DMS153 (cell line): ENCODE measurements at places on chromosomes 2 and 18.

- no peak for DNase-seq
Measured at GRCh38 chr2:99106913-99107312, 34.6 kb upstream of the C2orf15 start.

DNA sequence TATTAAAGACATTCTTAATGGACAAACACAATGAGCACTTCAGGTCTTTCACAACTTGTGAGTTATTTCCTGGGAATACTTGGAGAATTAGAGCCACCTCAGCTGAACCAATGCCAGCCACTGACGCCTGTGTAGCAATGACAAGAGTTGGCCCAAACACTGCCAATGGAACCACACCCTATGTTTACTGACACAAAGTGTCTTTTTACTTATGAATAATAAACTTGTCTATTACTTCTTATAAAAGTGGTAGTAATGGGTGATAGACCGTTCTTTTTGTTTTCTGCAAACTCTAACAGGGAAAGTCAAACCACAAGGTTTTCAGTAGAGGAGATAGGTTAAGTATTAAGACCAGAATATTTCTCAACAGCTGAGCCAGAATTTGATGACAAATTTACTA lies 12.5 kb upstream of the CHAC2 start:
- DNase-seq = no peak

- no peak for DNase-seq
Measured at GRCh38 chr2:229598227-229598626, 116.1 kb downstream of the DNER start.

DNA sequence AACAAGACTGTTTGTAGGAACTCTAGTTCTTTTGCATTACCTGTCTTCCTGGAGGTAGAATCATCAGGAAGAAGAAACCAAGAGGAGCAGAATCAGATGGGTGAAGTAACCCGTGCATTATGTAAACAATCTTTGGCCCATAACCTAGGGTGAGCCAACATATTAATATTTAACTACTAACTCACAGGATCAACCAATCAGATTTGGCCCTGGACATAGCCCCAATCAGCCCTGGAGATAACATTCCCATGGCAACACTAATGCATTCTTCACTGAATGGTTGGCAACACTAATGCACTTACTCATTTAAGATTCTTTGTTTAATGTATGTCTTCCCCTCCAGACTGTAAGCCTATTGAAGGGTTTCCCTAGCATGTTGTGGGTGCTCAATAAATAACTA lies 72.0 kb upstream of the CTAGE1 start:
- no peak for DNase-seq

- no peak for DNase-seq
Measured at GRCh38 chr2:160516547-160517365, 23.1 kb upstream of the RBMS1 start.

GRCh38 chr2:226797289-226797988 lies 2.2 kb downstream of the IRS1 start:
- DNase-seq = no peak

DNA sequence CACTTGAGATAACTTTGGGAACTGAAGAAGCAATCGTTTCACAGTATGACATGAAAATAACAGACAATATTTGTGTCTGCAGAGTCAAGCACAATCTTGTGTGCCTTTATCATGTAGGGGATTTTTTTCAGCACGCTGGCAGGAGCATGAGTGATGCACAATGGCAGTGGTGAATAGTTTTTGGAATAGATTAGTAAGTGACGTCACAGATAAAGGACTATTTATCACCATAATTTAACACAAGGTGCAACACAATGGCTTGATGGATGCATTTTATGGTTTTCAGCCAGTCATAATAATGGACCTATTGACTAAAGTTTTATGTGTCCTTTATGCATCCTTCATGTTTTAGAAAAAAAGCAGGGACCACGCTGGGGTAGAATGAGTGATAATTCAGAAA lies 559.8 kb upstream of the FANCL start:
- DNase-seq = no peak

DNA sequence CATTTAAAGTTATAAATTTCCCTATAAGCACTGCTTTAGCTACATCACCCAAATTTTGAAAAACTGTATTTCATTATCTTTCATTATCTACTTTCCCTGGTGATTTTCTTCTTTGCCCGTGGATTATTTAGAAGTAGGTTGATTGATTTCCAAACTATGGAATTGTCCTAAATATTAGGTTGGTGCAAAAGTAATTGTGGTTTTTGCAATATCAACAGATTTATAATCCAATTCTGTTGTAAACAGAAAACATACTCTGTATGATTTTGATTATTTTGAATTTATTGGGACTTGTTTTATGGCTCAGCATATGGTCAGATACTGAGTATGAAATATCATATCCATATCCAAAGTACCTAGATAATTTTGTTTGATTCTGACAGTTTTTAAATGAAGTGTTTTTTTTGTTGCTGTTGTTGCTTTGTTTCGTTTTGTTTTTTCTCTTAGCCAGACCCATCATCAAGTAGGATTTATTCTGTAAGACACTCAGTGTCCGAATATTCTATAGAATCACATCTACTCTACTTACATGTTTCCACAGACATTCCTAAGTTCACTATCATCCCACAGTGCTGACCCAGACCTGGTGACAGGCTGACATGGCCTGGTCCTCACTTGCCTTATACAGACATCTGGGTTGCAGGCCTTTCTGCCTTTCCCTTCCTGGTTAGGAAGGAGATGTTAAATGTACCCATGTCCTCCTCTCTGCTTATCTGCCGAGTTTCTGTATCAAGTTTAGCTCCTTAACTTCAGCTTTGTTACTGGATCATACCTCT lies 2.1 kb upstream of the TRABD2A start:
- no peak for DNase-seq

GRCh38 chr2:217166241-217166850 lies 306.5 kb upstream of the TNP1 start:
- peak; percentile 37 for DNase-seq

DNA sequence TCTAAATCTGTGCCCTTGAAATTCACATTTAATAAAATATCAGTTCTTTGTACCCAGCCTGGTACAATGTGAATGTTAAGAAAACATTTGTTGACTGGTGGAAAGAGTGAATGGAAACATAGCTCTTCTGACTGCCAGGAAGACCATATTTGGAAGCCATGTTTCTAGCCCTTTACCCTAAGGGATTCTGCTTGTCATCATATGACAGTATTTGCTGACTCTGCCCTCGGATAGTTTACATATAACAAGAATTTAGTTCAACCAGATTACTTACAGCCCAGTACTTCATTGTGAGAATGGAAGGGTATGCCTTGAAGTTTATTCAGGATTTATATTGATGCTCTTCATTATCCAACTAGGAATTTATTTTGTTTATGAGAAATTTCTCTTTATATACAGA lies 13.8 kb upstream of the KCNS3 start:
- no peak for DNase-seq

DNA sequence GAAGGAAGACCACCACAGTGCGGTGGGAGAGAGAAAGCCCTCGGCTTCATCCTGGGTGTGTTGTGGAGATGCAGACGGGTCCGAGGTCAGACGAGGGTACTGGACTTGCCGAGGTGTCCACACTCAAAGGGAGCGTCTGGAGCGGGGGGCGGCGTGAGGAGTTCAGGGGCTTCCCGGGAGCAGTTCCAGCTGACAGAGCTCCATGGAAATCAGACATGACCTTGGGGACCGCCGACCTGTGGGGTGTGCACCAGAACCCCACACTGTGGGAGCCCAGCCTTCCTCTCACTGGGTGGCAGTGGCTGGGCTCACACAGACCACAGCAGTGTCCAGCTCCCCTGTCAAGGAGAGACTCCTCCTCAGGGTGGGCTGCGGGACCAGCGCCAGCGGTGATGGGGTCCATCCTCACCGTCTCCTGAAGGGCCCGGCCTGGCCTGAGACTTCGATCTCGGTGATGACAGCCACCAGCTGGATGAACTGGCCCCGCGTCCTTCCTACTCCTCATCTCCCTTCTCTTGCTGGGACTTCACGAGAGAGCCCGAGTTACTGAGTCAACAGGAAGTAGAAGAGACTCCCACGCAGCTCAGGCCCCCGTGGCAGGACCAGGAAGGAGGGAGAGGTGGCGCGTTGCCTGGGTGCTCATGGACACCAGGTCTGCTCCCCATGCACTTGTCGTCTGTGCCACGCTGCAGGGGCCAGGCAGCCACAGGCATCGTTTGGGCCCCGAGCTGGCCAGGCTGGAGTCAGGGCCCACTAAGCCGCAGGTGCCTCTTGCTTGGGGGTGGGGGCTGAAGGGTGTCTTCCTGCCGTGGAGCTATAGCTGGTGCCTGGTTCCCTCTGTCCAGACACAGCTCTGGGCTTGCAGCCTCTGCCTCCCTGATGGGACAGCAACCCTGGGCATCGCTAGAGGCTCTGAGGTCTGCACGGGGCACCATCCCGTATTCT lies 101.9 kb upstream of the CTDP1 start:
- no peak for DNase-seq

GRCh38 chr18:42860011-42860410 lies 255.5 kb downstream of the RIT2 start:
- no peak for DNase-seq

DNA sequence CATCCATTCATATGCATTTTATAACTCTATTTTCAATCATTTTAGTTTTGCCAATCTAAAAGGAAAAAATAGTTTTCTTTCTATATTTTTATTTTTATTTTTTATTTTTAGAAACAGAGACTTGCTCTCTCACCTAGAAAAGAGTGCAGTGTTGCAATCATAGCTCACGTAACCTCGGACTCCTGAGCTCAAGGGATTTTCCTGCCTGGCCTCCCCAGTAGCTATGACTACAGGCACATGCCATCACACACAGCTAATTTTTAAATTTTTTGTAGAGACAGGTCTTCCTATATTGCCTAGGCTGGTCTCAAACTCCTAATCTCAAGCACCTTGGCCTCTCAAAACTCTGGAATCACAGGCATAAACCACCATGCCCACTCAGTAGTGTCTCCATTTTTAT lies 125.5 kb upstream of the XIRP2 start:
- DNase-seq = no peak

DNA sequence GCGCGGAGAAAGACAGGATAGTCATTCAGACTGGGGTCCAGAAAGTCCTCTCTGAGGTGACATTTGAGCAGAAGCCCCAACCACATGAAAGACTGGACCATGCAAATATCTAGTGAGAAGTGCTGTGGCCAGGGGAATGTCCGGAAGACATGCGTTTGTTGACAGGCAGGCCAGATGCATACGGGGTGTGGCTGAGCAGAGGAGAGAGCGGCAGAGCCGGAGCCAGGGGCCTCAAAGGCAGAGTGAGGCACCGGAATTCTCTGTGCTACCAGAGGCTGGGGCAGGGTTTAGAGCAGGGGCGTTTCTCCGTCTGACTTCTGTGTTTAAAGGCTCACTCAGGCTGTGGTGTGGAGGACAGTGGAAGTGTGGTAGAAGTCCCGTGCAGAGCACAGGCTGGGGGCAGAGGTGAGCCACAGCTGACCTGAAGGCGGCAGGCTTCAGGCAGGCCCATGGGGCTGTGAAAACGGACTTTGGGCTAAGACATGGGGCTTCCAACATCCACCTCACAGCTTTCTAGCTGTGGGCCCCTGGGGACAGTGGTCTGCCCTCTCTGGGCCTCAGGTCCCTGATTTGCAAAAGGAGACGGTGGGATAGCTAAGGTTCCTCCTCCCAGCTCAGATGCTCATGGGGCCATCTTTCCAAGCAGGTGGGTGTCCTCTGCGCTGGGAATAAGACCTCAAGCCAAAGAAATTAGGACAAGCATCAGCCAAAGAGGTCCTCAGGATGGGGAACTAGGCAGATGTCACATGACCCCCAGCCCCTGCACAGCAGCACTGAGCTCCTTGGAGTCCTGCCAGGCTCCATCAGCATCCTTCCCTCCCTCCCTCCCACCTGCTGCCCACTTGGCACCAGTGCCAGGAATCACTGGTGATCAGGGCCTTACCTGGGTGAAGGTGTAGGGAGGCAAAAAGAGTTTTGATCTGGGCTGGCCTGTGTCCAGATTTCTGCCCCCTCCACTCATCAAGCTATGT lies 11.2 kb downstream of the RUFY4 start:
- DNase-seq = no peak

DNA sequence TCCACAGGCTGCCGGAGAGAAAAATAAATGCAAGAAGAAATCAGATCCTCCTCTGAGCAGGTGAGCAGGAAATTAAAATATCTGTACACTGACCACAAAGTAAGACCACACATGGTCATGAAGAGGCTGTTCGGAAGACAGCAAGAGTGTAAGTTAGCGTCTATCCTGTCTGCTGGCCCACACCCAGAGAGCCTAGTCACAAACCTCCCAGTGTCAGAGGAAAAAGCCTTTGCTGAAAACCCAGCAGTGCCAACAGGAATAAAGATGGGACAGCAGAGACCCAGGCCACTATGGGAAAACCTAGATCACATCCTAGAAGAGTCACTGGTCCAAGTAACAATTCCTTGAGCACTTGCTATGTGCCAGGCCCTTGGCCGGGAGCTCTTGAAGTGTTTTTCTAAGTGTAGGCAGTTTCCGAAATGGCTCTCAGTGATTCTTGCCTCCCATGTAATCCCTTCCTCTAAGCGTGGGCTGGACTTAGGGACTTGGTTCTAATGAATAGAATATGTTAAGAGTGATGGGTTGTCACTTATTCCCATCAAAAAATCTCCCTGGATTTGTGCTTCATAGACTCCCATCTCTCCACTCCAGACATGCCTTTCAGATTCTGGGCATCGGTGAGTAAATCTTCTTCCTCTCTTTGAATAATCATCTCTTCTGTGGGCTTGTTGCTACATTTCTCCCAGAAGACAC lies 110.9 kb upstream of the PKDCC start:
- no peak for DNase-seq

GRCh38 chr18:79708412-79708811 lies 28.8 kb downstream of the CTDP1 start:
- no peak for DNase-seq

- no peak for DNase-seq
Measured at GRCh38 chr18:74282755-74283554, 8.8 kb downstream of the CYB5A start.

- no peak for DNase-seq
Measured at GRCh38 chr2:204824751-204825453, 279.6 kb downstream of the PARD3B start.

GRCh38 chr2:69603146-69603743 lies 40.3 kb downstream of the AAK1 start:
- no peak for DNase-seq

DNA sequence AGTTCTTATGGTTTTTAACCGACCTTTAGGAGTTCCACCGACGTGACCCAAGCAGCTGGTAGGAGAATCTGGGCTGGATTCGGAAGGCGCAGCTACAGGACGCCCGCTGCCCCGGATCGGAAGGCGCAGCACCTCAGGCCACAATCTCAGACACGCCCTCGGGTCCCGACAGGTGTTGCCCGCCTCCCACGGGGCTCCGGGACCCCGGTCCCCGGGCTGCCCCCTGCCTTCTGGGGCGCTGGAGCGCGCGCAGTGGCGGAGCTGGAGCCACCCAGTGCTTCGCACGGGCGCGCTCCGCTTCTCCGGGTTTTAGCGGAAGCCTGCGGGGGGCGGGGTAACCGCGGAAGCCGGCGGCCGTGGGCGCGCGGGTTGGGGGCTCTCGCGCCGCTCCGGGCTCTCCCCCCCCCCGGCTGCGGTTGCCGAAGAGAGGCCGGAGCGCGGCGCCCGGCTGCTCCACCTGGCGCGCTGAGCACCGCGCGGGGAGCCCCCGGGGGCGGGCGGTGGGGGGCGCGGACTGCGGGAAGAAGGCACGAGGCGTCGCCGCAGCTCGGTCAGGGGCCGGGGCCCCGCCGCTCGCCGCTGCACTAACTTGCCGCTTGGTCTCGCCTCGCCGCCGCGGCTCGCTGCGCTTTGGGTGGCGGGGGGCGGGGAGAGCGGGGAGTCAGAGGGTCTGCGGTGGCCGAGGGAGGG lies 718.8 kb downstream of the DPP10 start:
- peak; percentile 62 for DNase-seq
